ENCODE measurements at places on chromosomes 1 and 21.

- DNase-seq, result no peak
Observed at GRCh38 chr1:174194461-174194860, 35.1 kb downstream of the RABGAP1L start.

DNA sequence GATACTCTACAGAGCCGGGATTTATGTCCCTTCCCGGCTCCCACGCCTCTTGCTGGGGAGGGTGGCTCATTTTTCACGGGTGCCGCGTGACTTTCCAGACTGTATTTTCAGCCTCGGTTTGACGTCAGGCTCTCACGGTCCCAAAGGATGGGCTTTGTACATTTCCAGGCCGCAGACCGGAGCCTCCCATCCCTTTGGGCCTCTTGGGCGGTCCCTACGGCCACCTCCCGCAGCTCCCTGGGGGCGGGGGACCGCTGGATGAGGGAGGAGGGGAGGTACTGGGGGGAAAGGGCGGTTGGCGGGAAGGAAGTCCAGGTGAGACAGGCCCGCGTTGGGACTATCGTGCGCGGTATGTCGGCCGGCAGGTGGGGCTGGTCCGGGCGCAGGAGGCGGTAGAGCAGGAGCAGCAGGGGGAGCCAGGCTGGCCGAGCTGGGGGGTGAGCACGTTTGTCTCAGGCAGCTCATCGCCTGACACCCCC is 17.9 kb downstream of the UBL4B start:
- DNase-seq, result peak; percentile 83

- no peak for DNase-seq
Observed at GRCh38 chr1:152954436-152954835, 7.4 kb downstream of the SPRR5 start.

DNA sequence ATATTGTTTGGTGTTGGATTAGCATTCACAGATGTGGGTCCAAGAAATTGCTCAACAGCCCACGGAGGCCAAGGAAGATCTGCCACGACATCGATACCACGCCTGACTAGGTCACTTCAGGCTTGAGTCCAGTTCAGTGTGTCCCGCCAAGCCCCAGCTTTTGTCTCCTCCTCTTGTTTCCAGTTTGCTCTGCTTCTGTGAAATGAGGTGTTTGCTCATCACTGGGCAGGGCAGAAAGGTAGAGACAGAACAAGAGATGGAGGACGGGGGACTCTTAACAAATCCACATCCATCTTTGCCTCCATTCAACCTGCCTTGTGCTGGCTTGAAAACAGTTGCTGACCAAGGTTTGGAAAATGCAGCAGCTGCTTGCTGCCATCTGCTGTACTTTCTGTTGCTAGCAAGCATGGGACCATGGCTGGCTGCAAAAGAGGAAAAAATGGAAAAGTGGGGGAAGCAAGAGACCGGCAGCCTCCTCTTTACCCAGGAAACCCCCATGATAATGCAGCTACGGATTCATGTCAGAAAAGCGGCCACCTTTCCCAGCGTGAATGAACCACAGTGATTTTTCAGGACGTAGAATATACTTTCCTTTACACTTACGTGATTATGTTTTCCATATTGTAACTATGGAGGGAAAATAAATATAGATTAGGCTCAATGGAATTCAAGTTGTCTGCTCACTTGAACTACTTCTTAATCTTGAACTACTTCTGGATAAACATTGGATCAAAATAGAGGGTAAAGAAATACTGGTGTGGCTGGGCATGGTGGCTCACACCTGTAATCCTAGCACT is 80.2 kb upstream of the GREM2 start:
- peak; percentile 49 for DNase-seq

DNA sequence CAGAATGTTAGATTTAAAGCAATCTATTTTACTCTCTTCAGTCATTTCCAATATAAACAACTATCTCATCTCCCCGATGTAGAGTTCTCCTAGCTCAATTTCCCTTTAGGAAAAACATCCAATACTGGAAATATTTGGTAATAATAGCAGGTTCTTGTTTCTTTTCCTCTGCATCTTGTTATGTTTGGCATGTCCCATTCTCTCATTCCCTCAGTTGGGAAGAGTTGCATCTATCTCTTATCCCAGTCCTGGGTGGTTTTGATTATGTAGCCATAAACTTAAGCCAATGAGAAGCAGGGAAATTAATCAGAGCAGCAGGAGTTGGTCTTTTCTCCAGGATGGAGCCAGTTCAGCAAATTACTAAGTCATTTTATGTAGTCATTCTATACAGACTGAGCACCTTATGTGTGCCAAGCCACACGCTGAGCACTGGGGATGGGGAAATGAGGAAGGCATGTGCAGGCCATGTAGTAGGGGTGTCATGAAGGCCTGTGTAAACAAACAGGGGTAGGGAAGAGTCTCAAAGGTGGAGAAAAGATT is 418.2 kb upstream of the NFIA start:
- DNase-seq, result no peak

- DNase-seq, result no peak
Observed at GRCh38 chr1:31951276-31951675, 13.1 kb upstream of the PTP4A2 start.

DNA sequence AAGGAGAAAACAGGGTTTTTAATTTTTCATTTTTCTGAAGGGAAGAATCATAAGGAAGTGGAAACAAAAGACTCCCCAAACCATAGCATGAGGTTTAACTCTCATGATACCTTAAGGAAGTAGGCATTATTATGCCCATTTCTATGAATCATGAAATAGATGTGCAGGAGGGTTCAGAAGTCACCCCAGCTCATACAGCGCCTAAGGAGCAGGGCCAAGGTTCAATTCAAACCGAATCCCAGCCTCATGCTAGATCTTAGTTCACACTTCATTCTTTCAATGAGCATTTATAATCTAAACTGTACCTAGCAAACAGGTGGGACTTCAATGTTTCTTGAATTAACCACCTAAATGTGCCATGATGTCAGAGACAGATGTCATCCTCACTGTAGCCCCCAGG is 111.9 kb upstream of the SLC25A33 start:
- no peak for DNase-seq

DNA sequence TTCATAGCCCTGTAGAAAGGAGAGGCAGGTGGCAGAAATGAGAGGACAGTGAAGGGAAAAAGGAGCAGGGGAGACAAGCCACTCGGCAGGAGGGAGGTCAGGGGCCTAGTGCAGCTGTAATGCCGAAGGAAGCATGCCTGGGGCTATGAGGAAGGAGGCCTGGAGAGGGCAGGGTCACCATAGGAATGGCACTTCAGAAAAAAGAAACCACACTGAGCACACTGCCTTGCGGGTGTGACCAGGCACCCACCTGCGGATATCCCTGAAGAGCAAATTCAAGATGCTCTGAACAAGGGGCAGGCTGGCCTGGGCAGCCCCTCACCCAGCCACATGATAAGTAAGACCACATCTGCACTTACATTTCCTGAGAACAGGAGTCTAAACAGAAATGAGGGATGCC is 104.7 kb downstream of the JAK1 start:
- DNase-seq, result peak; percentile 72

DNA sequence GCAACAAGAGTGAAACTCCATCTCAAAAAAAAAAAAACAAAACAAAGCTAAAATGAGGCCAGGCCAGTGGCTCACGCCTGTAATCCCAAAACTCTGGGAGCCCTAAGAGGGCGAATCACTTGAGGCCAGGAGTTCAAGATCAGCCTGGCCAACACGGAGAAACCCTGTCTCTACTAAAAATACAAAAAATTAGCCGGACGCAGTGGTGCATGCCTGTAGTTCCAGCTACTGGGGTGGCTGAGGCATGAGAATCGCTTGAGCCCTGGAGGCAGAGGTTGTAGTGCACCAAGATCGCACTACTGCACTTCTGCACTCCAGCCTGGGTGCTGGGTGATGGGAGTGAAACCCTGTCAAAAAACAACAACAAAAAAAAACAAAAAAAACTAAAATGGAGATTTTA is 191.2 kb upstream of the SGIP1 start:
- no peak for DNase-seq

DNA sequence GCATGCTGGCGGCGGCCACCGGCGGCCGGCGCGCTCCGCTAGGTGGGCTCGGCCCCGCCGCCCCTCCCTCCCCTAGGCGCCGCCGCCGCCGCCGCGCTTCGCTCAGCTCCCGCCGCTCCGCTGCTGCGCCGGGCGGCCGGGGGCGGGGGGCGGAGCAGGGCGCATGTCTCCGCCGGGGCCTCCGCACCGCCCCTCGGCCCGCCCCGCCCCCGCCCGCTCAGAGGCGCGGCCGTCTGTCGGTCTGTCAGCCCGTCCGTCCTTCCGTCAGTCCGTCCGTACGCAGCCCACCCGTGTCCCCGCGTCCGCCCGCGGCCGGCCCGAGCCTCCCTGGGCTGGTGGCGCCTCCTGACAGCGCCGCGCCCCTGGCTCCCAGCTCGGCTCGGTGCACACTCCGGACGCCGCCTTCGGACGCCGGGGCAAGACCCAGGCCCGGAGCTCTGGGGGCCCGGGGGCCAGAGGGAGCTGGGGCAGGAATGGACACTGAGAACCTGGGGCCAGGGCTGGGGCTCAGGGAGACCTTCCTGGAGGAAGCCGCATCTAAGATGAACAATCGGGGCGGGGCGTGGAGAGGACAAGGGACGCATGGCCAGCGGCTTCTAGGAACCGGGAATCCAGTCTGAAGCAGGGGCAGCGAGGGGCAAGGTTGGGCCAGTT is at the start of gene GPR153:
Gene GPR153, minus strand, starts transcription at position 138 of the 654 bp plus-strand sequence. CDS start 6,193 bp downstream, outside the sequence.
- peak; percentile 88 for DNase-seq

DNA sequence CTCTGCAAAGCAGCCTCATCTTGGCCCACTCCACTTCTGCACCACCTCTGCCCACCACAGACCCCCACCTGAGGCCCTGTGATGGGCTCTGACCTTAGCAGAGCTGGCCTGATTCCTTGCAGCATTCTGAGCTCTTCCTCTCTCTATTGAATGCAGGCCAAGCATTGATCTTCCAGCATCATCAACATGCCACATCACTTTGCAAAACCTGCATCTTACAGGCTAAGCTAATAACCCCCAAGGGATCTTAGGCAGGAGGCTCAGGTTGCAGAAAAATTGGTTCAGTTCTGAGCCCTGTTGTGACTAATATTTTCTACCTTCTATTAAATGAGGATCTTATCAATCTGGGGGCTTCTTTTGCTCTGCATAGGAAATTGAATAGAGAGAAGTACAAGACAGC is 78.7 kb downstream of the ATP1A1 start:
- no peak for DNase-seq

DNA sequence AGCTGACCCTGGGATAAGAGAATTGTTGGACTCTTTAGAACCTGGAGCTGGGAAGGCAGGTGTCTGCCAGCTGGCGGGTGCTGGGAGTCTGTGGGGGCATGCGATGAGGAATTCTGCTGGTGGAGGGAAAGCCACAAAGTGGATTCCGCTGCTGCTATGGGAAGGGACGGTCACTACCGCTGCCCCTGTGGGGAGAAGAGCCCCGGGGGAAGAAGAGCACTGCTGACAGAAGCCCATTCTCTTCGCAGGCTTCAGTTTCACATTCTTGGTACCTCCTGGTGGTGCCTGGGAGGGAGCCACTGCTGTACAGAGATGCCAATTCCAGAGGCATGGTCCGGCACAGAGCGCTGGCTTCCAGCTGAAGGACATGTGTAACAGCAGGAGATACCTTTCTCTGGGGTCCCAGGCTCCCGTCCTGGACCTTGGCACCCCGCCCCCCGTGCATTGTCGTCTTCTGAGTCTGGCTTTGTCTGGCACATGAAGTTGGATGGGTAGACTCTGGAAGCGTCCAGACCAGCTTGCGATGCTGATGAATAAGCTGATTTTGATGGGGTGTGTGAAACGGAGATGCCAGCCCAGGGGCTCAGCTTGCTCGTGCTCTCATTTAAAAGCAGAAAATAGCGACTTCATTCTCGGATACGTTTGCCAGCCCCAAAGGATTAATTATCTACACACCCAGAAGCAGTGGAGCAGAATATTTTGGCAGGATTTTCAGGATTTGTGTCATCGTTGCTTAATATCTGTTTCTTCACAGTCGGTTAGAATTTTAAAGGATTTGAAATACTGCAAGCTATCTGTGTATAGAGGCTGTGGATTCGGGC is 13.2 kb downstream of the PDXK start:
- DNase-seq, result no peak

DNA sequence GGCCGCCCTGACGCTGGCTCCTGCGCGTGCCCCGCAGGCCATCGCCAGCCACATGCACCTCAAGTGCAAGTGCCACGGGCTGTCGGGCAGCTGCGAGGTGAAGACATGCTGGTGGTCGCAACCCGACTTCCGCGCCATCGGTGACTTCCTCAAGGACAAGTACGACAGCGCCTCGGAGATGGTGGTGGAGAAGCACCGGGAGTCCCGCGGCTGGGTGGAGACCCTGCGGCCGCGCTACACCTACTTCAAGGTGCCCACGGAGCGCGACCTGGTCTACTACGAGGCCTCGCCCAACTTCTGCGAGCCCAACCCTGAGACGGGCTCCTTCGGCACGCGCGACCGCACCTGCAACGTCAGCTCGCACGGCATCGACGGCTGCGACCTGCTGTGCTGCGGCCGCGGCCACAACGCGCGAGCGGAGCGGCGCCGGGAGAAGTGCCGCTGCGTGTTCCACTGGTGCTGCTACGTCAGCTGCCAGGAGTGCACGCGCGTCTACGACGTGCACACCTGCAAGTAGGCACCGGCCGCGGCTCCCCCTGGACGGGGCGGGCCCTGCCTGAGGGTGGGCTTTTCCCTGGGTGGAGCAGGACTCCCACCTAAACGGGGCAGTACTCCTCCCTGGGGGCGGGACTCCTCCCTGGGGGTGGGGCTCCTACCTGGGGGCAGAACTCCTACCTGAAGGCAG is 23.4 kb upstream of the ARF1 start:
- DNase-seq, result no peak

DNA sequence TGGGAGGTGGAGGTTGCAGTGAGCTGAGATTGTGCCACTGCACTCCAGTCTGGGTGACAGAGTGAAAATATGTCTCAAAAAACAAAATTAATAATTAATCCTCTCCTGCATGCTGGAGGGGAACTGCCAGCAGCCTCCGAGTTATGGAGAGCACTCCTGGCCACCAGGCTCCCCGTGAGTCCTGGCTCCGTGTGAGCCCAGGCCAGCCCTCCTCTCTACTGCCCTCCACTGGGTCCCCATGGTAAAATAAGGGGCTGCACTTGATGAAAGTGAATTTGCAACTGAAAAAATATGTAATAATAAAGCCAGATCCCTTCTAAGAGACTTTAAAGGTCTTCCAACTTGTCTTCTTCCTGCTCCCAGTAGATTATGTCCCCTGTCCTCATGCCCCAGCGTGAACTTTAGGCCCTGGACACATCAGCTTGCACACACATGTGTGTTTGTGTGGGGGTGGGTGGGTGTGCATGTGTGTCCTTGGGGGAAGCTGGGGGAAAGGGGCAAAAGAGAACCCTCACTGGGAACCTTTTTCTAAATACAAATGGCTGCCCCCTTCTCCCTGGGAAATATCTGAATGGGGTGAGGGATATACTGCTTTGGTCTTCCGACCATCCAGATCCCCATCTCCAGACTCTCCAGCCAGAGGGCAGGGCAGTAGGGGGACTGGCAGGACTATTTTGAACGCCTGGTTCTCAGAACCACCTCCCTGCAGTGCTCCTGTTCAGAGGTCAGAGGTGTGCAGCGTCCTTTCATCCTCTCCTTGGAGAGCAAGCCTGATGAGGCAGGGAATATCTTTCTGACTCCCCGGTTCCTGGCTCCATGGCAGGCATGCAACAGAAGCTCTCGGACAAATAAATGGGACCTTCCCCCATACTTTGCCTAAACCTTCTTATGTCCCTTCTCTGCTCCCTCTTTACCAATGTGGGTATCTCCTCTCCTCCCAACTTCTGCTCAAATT is 26.2 kb downstream of the NEK2 start:
- DNase-seq, result peak; percentile 59
